Muscle of leg (tissue), 16 donors: ENCODE measurements at places on chromosomes 16 and 17. TPM values are rescaled to one million over a fixed set of nuclear protein-coding genes. Genes with fewer than 3 reads are reported as not detected.

CBX2 gene
- 12.4 TPM for polyA plus RNA-seq

KRT33A gene
- polyA plus RNA-seq, result not detected

GRIN2A gene
- polyA plus RNA-seq, result 0.26 TPM

ASGR1 gene
- 1.5 TPM for polyA plus RNA-seq

BLMH gene
- 46.3 TPM for polyA plus RNA-seq

TP53TG3C gene
- not detected for polyA plus RNA-seq

AGRP gene
- not detected for polyA plus RNA-seq

FOXC2 gene
- 2.0 TPM for polyA plus RNA-seq

NTN3 gene
- 3.1 TPM for polyA plus RNA-seq

SPIRE2 gene
- polyA plus RNA-seq, result 3.1 TPM

GNGT2 gene
- polyA plus RNA-seq, result 1.4 TPM

TMEM238L gene
- polyA plus RNA-seq, result not detected

TEDC2 gene
- polyA plus RNA-seq, result 6.3 TPM

PYY gene
- polyA plus RNA-seq, result not detected
